ENCODE measurements at places on chromosomes 7 and 10.

DNA sequence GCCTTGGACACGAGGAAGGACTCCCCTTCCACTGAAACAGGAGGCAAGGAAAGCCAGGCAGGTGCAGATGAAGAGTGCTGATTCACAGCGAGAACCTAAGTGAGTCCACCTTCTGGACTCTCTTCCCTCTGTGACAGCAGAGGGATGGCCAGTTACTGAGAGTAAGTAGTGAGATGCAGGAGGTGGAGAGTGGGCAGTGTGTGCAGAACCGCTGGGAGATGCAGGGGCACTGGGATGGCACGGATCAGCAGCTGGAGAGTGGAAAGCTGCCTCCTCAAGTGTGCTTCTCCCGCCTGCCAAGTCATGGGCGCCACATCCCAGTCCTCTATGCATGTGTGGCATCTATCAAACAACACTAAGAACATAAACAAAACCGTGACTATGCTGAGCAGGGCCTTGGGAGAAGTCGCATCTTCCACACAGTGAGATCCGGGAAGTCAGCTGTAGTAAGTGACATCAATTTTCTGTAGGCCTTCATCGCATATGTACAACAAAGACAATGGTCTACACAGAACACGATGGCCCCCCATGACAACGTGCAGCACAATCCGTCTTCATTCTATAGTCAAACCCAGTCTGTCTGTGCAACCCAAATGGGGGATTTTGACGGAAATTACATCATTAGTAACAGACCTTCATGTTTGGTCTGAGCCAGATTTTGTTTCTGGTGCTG is 217.4 kb upstream of the KLF14 start:
- no peak for DNase-seq

DNA sequence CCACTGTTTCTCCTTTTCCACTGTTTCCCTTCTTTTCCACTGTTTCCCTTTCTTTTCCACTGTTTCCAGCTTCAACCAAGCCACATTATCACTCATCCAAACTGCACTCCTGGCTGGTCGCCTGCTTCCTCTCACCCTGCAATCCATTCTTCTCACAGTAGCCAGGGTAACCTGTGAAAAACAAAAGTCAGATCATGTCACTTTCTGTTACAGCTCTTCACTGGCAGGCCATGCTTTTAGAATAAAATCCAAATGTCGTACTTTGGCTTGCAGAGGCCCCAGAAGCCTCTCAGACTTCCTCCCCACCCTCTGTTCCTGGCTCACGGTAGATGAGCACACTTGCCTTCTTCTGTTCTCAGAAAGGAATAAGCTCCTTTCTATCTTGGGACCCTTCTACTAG is 33.9 kb downstream of the STARD3NL start:
- DNase-seq = no peak

- no peak for DNase-seq
These were observed 181.3 kb downstream of the MAGI2 start for GRCh38 chr7:79272066-79272669.

DNA sequence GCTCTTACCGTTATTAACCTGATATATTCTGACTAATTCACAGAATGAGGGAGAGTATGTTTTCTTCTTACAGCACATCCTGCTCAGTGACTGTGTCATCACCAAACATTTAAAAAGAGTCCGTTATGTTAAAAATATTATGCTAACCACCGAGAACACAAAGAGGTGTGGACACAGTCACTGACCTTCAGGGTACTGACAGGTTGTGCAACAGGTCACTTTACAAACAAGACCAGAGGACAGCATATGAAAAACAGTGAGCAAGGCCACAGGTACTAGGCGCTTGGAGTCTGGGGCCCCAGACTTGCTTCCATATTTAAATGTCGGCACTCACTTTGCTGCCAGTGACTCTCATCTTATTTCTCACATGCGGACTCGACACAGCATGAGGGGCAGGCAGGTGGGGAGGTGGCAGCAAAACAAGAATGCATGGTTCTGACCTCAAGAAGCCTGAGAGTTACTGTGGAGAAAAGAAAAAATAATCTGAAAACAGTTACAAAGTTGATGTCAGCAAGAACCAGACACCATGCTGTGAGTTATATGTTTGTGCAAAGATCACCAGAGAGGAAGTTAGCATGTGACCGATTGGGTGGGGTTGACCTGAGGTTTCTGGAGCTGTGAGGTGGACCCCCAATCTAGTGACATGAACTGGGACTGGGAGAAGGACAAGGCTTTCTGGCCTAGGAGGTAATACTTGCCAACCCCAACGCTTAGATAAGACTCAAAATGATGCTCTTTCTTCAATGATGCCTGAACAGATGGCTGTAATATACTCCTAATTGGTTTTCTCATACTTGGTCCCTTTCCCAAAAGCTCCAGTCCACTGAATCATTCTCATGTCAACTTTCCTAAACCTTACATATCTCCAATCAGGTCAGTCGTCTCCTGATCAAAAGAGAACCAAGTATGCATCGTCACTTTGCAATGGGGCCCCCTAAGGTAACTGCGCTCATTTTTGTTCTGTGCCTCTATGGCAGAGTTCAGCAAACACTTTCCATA is 102.4 kb downstream of the HIPK2 start:
- no peak for DNase-seq

- peak; percentile 58 for DNase-seq
These were observed 96.7 kb downstream of the TWIST1 start for GRCh38 chr7:19020711-19021110.

GRCh38 chr10:19200211-19200610 is 151.6 kb downstream of the MALRD1 start:
- no peak for DNase-seq

DNA sequence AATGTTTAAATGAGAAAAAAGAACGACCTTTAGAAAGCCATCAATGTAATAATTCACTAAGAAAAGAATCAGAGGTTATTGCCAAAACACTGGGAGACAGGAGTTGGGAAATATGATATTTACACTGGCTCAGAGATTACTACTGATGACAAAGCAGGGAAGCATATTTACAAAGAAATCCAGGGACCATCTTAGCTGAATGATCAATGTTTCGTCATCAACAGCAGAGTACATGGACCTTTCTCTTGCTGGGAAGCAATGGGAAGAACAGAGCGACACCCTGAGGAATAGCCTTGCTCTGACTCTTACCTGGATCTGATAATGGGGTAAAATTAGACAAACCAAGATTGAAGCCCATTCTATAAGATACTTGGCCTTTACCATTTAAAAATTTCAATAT is 1293.5 kb downstream of the XPNPEP1 start:
- peak; percentile 19 for DNase-seq

DNA sequence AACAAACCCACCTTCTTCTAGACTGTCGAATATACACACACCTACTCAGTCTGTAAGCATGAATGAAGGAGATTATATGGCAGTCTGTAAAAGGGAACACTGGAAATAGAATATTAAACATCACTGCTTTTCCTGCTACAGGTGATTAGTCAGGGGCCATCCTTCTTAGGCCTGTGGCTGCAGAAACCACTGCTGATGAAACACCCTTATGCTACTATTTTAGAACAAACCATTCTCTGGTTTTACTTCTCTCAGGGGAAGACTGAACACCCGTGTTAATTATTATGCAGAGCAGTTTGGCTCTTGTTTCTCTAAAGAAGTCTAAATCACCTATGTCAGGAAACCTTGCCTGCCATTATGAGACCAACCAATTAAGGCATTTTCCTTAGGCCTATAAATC is 351.1 kb upstream of the KLF6 start:
- DNase-seq = no peak

DNA sequence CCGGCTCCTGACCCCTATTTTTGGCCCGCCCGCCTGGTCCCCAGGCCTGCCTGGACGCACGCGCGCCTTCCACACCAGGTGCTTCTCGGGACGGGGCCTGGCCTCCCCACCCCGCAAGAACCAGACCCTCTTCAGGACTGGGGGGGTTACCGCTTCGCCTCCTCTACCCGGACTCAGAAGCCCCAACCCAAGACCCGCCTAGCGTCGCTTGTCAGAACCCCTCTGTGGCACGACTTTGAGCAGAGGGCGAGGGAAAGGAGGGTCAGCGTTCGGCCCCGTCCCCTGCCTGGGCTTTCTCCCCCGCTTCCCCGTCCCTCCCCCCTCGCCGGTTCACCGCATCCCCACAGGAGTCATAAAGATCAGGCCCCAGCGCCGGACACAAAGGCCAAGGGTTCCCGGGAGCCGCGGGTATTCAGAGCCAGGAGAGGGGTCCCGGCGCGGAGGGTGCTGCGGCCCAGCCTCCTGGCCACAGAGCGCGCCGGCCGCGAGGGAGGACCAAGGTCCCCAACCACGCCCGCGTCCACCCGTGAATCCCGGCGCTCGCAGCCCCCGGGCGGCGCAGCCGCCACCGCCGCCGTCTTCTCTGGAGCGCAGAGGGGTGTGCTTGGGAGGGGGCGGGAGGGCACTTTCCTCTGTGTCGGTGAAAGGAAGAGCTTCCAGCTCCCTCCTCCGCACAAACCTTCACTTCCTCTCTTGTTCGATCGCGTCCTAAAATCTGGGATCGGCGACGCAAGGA is 351.9 kb downstream of the DNAJB6 start:
- no peak for DNase-seq

- no peak for DNase-seq
These were observed 19.1 kb upstream of the PCGF5 start for GRCh38 chr10:91201213-91201996.

GRCh38 chr7:129315960-129316359 is 91.1 kb downstream of the AHCYL2 start:
- no peak for DNase-seq

All from HT1080 (cell line).